Keratinocyte (primary cell): ENCODE measurements at places on chromosomes 6 and 20.

DNA sequence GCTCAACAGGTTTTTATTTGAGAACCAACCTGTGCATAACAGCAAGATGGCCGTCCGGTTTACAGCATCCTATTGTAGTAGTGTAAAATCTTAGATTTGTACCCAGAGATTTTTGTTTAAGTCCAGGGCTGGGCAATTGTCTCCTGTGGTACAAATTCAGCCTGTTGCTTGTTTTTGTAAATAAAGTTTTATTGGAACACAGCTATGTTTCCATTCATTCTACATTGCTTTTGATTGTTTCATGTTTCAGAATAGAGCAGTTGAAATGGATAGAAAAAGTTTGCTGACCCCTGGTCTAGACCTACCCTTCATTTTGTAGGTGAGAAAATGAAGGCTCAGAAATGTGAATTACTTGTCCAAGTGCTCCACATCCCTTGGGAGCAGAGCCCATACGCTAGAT, 8.5 kb downstream of the SMPDL3A start:
- DNase-seq: no peak

- DNase-seq: peak; percentile 84
These were observed at the start of gene DDR1 for GRCh38 chr6:30883685-30884520. Gene DDR1, plus strand, starts transcription at chr6:30884519. Its CDS starts 4,211 bp downstream, at chr6:30888730.

DNA sequence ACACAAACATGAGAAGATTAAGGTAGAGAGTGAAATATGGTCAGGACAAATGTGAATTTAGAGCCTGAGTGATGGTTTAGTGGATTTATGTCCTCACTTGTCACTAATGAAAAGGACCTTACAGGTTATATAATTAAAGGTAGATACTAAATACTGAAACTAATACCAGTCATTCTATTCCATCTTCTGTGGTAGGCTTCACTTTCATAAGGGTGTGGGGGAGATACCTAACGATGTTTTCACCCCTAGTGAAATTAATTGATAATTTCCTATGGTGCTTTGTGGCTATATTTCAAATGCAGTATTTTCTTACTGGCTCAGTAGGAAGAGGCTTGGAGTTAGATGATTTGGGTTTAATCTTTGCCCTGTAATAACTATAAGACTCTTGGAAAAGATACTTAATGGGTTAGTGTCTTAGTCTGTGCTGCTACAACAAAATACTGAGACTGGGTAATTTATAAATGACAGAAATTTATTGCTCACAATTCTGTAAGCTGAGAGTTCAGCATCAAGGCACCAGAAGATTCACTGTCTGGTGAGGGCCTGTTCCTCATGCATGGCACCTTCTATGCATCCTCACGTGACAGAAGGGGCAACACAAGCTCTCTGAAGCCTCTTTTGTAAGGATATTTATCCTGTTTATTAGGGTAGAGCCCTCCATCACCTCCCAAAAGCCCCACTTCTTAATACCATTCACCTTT, 21.3 kb downstream of the RNF217 start:
- no peak for DNase-seq

GRCh38 chr6:11215773-11216172, 16.7 kb downstream of the NEDD9 start:
- no peak for DNase-seq

- DNase-seq: no peak
These were observed 36.6 kb downstream of the CITED2 start for GRCh38 chr6:139337830-139338229.

- no peak for DNase-seq
These were observed 109.4 kb downstream of the ATXN1 start for GRCh38 chr6:16651871-16652270.

GRCh38 chr6:142934599-142934998, 10.4 kb downstream of the HIVEP2 start:
- DNase-seq: no peak

DNA sequence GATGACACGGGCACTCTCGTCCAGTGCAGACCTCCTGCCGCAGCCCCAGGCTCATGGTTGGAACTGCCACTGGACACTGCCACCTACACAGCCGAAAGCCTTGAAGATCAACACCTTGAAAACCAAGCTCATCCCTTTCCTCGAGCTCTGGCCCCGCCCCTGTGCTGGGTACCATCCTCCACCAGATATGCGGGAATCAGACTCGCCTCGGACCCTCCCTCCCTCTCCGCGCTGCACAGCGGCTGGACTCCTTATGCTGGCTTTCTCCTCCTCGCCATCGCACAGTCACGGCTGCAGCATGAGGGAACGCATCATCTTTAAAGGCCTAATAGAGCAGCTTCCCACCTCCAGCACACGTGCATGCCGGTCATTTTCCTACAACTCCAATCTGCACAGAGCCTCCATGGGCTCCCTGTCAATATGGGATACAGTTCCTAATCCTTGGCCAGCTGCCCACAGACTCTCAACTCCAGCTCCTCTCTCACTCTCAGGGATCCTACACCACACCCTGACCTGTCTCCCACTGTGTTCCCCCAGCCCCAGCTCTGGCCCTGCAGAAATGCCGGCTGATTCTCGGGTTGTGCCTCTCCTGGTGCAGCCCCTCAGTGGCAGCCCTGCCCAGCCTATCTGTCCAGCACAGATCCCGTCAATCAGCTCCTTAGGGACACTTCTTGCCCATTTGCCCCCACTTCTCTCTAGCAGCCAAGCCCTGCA, 23.2 kb downstream of the TXNDC5 start:
- no peak for DNase-seq

GRCh38 chr20:48536206-48536605, 291.6 kb downstream of the PREX1 start:
- no peak for DNase-seq

GRCh38 chr6:42511803-42512422, 51.9 kb upstream of the UBR2 start:
- no peak for DNase-seq

- no peak for DNase-seq
These were observed 442.3 kb downstream of the EPHA7 start for GRCh38 chr6:92977018-92977417.

DNA sequence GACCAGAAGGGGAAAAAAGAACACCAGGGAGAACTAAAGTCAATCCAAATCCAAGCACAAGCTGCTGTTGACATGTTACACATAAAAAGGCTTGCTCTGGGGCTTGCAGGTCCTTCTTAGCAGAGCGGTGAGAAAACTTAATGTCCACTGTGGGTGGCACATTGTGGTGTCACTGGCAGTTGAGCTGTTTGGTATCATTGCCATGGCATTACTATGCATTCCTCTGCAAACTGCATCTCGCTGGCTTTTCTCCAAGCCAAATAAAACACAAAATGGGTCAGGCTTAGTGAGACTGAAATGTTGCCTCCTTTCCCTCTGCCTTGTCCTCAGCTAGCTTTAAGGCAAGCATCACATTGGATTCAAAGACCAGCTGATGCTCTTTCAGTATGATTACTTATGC, 40.9 kb downstream of the LY86 start:
- no peak for DNase-seq

DNA sequence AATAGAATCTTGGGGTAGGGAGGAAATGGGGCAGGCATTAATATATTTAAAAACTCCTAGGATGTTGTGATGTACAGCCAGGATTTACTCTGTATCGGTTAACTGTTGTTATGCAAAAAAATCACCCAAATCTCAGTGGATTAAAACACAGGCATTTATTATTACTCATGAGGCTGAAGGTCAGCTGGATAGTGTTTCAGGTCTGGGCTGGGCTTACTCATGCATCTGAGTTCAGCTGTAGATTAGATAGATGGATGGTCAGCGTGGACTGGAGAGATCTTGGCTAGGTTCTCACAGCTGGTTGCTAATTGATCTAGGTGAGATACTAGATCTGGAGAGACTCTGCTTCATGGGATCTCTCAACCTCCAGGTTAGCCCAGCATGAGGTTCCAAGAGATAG, 131.4 kb downstream of the BTBD3 start:
- no peak for DNase-seq
